Activated CD4-positive, alpha-beta T cell treated with anti-CD3 and anti-CD28 coated beads, Interleukin-2, Interleukin-6, amounts not matched to agents 100 ng/mL and 50 ng/mL, durations not matched to agents 16 hours and 8 hours (primary cell): ENCODE measurements at places on chromosomes 4 and X.
A peak's percentile ranks its signal among the peaks of the same experiment; 100 is the strongest.

DNA sequence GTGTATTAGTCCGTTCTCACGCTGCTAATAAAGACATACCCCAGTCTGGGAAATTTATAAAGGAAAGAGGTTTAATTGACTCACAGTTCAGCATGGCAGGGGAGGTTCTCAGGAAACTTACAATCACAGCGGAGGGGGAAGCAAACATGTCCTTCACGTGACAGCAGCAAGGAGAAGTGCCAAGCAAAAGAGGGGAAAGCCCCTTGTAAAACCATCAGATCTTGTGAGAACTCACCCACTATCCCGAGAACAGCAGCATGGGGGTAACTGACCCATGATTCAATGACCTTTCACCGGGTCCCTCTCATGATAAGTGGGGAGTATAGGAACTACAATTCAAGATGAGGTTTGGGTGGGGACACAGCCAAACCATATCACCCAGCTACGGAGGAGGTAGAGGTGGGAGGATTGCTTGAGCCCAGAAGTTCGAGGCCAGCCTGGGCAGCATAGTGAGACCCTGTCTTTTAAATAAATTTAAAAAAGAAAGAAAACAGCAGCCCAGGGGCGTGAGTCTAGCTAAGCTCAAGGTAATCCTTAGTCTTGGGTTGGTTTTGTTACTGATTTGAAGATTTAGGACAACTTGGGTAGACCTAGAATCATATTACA lies 46.4 kb upstream of the TMEM131L start:
- DNase-seq, result no peak

- DNase-seq, result no peak
Observed at GRCh38 chrX:110097920-110098319, 95.0 kb downstream of the TMEM164 start.

GRCh38 chr4:37827030-37827685 lies 672 bp downstream of the PGM2 start:
- peak; percentile 25 for DNase-seq

DNA sequence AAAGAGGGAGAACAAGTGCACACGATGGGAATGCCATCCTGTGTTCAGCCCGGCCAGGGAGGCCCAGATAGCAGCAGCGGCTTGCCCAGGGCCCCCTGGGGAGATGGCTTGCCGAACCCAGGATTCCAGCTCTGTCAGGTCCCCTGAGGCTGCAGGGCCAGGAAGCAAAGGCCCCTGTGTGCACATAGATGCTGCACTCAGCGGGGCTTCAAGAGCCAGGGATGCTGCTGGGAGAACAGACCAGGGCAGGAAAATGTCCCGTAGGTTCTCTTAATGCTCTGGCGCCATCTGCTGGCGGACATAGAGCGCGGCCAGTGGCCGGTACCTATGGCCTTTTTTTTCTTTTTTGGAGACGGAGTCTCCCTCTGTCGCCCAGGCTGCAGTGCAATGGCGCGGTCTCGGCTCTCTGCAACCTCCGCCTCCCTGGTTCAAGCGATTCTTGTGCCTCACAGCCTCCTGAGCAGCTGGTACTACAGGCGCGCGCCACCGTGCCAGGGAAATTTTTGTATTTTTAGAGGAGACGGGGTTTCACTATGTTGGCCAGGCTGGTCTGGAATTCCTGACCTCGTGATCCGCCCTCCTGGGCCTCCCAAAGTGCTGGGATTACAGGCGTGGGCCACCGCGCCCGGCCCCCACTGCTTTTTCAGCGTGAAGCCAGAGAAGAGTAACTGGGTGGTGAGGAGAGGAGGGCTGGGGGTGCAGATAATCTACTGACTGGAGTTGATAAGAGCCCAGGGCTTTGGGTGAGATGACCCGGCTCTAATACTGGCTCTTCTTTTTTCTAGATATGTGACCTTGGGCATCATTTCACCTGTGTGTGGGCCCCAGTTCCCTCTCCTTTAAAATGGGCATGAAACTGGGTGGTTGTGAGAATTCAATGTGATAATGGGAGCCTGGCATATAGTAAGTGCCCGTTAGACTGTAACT lies 22.5 kb downstream of the MED28 start:
- DNase-seq, result peak; percentile 79

DNA sequence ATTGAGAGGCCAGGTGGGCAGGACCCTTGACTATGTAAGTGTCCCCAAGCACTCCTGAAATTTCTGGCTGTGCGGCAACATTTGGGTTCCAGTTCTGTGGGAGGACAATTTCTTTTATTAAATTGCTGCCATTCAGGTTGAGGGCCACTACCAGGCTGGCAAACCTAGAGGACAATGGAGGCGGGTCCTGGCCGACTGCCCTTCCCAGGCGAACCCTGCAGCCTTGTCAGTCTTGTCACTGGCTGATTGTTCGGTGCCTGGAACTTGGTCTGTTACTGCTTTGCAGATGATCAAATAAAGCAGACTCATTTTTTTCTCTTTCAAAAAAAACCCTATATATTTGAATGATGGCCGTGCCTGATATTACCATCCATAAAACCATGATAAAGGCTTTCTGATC lies 6.6 kb upstream of the TMEM128 start:
- DNase-seq, result no peak

- no peak for DNase-seq
Observed at GRCh38 chrX:40931921-40932320, 153.3 kb upstream of the USP9X start.

- DNase-seq, result peak; percentile 23
Observed at GRCh38 chrX:38985375-38985774, 184.1 kb downstream of the MID1IP1 start.

DNA sequence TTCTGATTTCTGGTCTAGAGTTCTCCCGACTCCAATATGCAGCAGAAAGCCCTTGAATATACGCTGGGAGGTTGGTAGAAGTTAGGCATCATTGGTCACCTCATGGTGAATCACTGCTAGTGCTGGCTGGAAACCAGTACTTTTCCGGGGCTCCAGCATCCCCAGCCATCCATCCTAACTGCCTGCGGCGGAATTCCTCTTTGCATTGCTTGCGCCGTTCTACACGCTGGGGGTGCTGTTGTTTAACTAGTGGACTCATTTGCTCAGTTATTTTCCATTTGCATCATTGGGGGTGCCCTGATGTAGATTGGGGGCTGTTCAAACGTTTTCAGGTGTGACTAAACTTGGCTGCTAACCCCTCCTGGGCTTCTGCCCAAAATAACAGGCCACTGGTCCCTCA lies 23.3 kb upstream of the GPR50 start:
- DNase-seq, result no peak

DNA sequence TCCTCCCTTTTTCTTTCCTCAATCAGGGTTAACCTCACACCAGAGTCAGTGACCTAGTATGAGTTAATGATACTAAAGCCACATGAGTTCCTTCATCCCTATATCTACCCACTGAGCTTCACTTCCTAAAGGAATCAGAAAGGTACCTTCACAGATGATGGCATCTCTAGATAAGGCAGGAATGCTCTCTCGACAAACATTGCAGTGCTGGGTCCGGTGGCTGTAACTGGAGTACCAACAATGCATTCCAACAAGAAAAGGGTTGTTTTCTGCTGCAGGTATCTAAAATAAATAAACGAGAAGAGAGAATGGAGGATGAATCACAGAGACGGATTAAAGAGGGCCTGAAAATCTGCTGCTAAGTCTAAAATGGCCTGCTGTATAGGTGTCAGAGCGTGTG lies 66.7 kb downstream of the DGKK start:
- no peak for DNase-seq

GRCh38 chrX:18709833-18710232 lies 2.4 kb downstream of the PPEF1 start:
- DNase-seq, result no peak

DNA sequence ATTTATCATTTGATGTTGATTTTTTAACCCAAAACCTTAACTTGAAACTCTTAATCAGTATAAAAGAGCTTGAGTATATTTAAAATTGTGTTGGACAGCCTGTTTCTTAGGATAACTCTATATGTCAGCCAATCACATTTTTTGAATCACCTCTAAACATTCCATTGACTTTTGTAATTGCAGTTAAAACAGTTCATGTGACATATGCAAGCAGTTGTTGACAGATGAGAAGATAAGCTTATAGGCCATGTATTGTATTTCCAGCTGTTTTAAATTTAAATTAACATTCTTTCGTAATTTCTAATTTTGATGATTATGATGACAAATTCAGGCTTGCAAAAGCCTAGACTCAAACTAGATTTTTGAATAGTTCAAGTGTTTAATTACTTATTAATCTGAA lies 17.4 kb downstream of the VEGFC start:
- DNase-seq, result no peak

DNA sequence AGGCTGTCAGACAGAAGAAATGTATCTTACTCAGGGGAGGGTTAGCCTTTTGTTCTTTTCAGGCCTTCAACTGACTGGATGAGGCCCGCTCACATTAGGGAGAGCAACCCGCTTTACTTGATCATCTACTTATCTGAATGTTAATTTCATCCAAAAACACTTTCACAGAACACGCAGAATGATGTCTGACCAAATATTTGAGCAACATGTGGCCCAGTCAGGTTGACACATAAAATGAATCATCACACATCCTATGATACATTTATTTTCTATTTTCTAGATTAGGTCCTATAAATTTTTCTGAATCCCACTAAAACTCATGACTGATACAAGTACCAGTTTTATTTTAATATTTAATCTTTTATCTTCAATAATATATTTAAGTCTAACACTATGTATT lies 260.3 kb downstream of the IL15 start:
- no peak for DNase-seq

DNA sequence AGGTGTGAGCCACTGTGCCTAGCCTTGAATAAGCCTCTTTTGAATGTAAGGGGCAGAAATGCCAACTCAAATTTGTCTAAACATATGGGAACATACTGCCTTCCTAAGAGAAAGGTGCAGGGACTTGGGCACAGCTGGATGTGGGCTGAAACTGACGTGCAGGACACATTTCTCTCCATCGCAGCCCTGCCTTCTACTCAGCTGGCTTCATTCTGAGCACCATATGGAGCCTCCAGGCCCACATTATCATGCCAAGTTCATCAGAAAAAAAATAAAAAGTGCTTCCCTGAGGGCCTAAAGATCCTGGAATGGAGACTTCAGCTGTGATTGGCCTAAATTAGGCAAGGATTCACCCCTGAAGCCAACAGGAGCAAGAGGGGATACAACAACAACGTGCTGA lies 386.2 kb downstream of the RAB28 start:
- no peak for DNase-seq
